ENCODE measurements at places on chromosomes 6 and 20.

DNA sequence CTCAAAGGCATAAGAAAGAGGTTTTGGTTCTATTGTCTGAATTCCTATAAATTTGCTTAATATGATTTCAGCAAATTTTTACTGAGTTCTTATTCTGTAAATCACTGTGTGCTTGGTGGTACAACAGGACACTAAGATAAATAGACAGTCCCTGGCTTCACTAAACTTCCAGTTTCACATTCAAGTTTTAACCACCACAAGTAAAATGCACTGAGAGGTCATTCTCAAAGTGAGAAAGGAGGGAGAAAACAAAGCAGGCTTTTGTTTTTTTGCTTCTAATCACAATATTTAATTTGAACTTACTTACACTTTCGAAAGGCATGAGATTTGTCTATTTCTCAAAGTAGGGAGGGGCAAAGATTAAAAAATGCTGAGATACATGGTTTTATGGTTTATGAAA is 445.7 kb downstream of the CDC5L start:
- no peak for DNase-seq

DNA sequence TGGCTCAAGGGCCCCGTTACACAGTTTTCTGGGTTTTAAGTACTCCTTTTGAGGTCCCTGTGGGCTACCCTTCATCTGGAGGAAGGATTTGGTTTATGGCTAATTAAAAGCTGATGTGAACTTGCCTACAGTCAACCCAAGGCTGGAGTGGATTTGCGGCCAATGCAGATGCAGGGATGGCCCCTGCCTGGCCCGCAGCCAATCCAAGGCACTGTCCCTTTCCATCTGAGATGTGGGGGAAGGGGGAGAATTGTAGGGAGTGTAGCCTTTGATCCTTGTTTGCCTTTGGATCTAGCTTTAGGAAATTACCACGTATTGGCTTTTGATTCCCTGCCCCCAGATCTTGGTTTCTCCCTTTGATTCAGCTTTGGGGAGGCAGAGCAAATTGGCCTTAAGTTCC is 128.0 kb upstream of the GGTLC1 start:
- no peak for DNase-seq

GRCh38 chr20:6908673-6909072 is 141.2 kb downstream of the BMP2 start:
- no peak for DNase-seq

DNA sequence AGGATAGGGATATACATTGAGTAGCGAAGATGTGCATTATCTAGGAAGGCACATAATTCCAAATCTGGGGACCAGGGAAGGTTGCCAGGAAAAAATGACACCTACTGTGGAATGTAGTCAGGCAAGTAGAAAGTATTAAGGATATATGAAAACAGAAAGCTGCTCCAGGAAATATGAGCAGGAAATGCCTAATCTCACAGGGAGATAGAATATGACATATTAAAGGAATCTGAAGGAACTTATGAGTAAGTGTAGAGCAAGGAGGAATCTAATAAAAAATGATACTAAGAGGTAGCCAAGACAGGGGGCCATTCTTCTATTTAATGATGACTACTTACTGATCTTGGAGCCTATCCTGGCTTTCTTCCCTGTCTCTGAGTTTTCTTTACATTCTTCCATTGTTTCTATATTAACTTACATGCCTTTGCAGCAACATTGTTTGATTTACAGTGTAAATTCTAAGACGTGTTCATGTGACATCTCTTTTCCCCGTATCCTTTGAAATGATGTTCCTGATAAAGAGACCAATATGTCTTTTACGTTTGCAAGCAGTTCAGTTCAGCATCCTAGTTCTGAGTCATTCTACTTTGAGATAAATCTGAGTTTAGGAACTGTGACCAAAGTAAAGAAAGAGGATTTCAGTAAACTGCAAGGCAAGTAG is 58.6 kb downstream of the TINAG start:
- no peak for DNase-seq

DNA sequence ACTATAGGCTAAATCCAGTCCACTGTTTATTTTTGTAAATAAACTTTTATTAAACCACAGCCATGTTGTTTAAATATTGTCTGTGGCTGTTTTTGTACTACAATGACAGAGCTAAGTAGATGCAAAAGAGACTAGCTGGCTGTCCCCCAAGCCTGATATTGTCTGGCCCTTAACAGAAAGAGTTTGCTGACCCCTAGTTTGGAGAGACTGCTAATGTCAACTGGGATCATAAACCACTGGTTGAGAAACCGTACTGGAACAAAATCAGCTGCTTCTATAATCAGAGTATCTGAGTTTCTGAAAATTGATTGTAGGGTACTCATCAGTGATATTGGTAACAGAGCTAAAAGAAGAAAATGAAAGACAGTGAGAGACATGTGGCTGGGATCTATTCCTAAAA is 102.6 kb upstream of the FAM184A start:
- no peak for DNase-seq

GRCh38 chr20:36519012-36519719 is 22.2 kb upstream of the MYL9 start:
- DNase-seq, result no peak

DNA sequence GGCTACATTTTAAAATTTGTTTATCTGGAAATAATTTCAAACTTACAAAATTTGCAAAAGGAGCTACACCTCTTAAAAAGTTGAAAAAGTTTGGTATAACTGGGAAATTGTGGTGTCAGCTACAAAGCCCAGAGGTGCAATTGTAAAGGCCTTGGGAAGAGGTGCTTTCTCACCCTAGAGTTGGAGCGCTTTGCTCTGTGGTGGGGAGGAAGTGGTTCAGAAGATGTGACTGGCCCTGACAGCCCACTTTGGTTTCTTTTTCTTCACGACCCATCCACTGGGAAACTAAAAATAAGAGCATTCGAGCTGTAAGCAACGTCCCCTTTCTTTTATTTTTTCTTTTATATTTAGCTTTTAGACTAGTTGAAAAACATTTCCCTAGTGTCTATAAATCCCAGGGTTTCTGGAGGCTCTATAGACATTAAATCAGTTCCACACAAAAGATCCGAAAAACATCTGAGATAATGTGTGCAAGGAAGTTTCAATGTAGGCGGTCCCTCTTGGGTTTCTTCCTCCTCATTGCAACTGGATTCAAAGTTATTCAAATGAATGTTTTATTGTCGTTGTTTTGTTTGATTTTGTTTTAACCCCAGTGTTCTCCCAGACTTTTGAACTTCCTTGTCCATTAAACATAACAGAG is 397.8 kb downstream of the KIF16B start:
- no peak for DNase-seq

DNA sequence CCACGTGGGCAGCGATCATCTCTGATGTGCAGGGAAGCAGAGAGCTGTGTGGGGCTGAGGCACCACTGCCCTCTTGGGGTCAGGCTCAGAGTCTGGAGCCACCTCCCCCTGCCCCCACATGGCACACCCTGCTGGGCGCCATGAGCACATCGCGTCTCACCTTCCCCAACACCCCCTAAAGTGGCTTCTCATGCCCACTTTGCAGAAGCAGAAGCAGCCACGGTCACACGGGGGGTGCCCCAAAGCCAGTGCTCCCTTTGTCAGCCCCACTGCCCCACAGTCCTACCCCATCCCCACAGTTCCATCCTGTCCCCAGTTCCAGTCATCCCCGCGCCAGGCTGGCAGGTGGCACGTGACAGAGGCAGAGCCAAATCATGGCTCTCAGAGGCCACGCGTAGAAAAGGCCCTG is 19.5 kb downstream of the SDCBP2 start:
- no peak for DNase-seq

- no peak for DNase-seq
Measured at GRCh38 chr6:42113936-42114636, 28.3 kb downstream of the C6orf132 start.

DNA sequence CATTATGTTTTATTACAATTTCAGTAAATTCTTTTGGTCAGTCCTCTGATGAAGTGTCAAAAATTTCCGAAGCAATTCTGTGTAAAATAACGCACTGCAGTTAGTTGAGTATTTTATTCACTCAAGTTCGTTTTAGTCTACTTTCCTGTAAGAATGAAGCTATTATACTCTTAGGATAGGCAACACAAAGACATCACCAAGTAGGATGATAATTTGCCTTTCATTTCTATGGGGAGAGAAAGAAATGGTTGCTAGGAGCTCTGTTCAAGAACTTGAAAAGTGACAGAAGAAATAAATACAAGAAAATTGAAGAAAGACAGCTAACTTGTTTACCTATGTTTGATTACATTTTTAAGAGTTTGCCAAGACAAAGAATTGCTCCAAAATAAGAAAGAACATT is 290.4 kb downstream of the EYS start:
- no peak for DNase-seq

- DNase-seq, result no peak
Measured at GRCh38 chr20:24762371-24762770, 186.7 kb upstream of the CST7 start.

- DNase-seq, result no peak
Measured at GRCh38 chr6:10323018-10323417, 91.9 kb downstream of the TFAP2A start.

GRCh38 chr20:51696304-51697071 is 71.7 kb downstream of the ATP9A start:
- peak; percentile 57 for DNase-seq

GRCh38 chr20:49986049-49986448 is 3.3 kb downstream of the SNAI1 start:
- no peak for DNase-seq
